Heart right ventricle (tissue), 16 donors: ENCODE measurements at places on chromosomes 16 and 17.

DNA sequence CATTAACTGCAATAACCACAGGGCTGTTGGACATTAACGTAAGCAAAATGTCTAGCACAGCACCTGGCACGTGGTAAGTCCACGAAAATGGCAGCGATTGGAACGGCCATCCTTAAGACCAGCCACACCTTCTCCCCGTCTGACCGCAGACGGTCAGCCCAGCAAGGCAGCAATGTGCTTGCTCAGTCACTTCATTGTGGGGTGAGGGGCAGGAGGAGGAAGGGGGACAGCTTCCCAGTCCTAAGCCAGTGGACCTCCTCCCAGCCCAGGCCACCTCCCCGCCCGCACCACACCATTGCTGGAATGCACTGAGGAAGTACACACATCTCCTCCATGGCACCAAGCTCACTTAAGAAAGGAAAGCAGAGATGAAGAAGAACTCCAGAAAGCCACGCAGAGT lies 8.6 kb upstream of the MYLK3 start:
- peak overlapping the region; percentile 83 for H3K27ac ChIP-seq
- DNase-seq: peak; percentile 35
- H3K27me3 ChIP-seq: no peaks in the 10 kb centered on the region

GRCh38 chr17:34126965-34127364 lies 128.1 kb upstream of the CCL2 start:
- H3K36me3 ChIP-seq: no peaks in the 10 kb centered on the region
- no peaks in the 10 kb centered on the region for H3K4me1 ChIP-seq
- DNase-seq: no peak
- H3K27ac ChIP-seq: no peak overlapping the region
- peaks cover 11% of the 10 kb centered on the region for H3K27me3 ChIP-seq

GRCh38 chr17:63973247-63973646 lies 529 bp upstream of the SCN4A start:
- no peak overlapping the region for H3K4me3 ChIP-seq
- no peaks in the 10 kb centered on the region for H3K4me1 ChIP-seq
- no peak for DNase-seq
- no peaks in the 10 kb centered on the region for H3K36me3 ChIP-seq

DNA sequence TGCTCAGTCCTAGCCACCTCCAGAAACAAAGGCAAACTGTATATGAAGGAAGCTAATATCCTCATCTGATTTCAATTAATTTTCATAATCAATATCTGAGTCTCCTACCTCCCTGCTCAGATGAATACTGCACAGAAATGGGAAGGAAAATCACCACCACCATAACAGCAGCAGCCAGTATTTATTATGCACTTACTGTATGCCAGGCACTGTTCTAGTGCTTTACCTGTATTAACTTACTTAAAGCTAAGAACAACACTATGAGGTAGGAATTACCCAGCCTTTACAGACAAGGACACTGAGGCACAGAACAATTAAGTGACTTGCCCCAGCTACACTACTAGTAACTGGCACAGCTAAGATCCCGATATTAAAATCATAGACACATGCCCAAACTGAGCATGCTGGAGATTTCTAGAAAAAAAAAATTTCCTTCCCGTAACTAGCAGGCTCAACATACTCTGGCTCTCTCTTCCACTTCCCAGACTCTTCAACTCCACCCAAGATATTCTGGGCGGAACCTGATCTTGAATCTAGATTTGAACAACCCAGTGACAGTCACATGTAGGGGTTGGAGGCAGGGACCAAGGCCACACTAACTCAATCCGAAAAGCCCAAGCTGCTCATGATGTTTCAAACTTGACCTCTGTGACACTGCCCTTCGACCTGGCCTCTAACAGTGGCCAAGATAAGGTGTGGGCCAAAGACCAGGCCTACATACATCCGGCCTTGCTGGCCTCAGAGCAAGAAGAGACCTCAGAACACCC lies 3.9 kb downstream of the TRIM25 start:
- H3K36me3 ChIP-seq: peaks cover 4% of the 10 kb centered on the region
- H3K27ac ChIP-seq: peak overlapping the region; percentile 91
- H3K4me3 ChIP-seq: peak overlapping the region; percentile 16
- H3K4me1 ChIP-seq: peaks cover 50% of the 10 kb centered on the region
- DNase-seq: no peak

DNA sequence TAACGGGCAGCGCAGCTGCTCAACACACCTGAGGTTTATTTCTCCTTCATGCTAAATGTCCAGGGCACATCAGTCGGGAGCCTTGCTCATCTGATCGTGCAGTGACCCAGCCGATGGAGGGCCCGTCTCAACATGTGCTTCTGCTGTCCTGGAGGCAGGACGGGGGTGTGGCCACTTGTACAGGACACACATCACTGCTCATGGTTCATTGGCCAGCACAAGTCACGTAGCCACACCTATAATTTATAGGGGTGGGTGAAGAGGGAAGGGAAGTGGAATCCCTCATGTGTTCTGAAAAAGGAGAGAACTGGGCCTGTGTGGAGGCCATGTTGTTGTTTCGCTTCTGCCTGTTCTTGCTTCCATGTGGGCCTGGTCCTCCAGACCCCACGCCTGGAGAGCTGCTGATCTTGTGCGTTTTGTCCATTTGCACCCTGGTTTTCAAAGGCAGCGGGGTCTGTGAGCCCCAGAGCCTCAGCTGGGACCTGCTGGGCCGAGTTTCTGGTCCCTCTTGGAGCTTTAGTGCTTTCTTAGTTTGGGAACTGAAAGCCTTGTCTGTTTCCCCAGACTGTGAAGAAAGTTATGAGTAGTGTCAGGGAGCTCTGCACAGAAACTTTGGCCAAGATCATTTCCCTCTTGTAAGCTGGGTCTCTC lies 60.5 kb downstream of the CMIP start:
- H3K36me3 ChIP-seq: no peaks in the 10 kb centered on the region
- no peaks in the 10 kb centered on the region for H3K27me3 ChIP-seq
- peaks cover 66% of the 10 kb centered on the region for H3K4me1 ChIP-seq
- no peak overlapping the region for H3K4me3 ChIP-seq
- no peak for DNase-seq
- peak overlapping the region; percentile 36 for H3K27ac ChIP-seq

GRCh38 chr17:4266550-4266949 lies 2.8 kb upstream of the ANKFY1 start:
- H3K4me3 ChIP-seq: no peak overlapping the region
- no peak overlapping the region for H3K27ac ChIP-seq
- no peak for DNase-seq
- H3K4me1 ChIP-seq: peaks cover 45% of the 10 kb centered on the region
- H3K27me3 ChIP-seq: no peaks in the 10 kb centered on the region

GRCh38 chr17:82963104-82963950 lies 116.1 kb upstream of the METRNL start:
- peak; percentile 83 for DNase-seq
- H3K4me3 ChIP-seq: peak overlapping the region; percentile 26
- H3K27me3 ChIP-seq: no peaks in the 10 kb centered on the region
- H3K27ac ChIP-seq: peak overlapping the region; percentile 63
- H3K4me1 ChIP-seq: peaks cover 6% of the 10 kb centered on the region

GRCh38 chr16:85557971-85558657 lies 55.0 kb upstream of the GSE1 start:
- no peak for DNase-seq
- H3K36me3 ChIP-seq: no peaks in the 10 kb centered on the region
- peak overlapping the region; percentile 86 for H3K4me3 ChIP-seq
- peaks cover 57% of the 10 kb centered on the region for H3K4me1 ChIP-seq
- H3K27ac ChIP-seq: peak overlapping the region; percentile 93

GRCh38 chr17:49523706-49524472 lies 28.8 kb downstream of the NGFR start:
- H3K27ac ChIP-seq: no peak overlapping the region
- no peak overlapping the region for H3K4me3 ChIP-seq
- peaks cover 11% of the 10 kb centered on the region for H3K4me1 ChIP-seq
- no peak for DNase-seq
- H3K36me3 ChIP-seq: no peaks in the 10 kb centered on the region

- H3K27ac ChIP-seq: peak overlapping the region; percentile 75
- no peak for DNase-seq
- H3K4me1 ChIP-seq: peaks cover 3% of the 10 kb centered on the region
- H3K4me3 ChIP-seq: peak overlapping the region; percentile 18
Measured at GRCh38 chr17:35345445-35345925, 27.9 kb downstream of the SLFN11 start.

DNA sequence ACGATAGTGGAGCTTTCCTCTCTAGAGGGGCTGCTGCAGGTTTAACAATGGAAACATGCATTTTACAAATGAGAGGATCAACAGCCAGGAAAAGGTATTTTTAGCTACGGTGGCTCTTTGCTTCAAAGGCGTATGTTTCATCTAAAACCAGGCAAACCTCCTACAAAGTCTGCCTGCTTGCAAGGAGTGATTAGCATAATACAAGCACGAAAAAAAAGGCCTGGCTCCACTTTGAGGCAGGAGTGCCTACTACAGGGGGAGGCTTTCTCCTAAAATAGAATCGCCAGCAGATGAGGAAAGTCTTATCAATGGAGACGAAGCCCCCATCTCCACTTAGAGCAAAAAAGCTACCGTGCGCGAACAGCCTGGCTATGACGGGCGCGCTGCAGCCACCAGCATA lies 27.1 kb upstream of the MTSS2 start:
- no peaks in the 10 kb centered on the region for H3K27me3 ChIP-seq
- no peaks in the 10 kb centered on the region for H3K36me3 ChIP-seq
- no peak overlapping the region for H3K4me3 ChIP-seq
- DNase-seq: no peak
- peaks cover 32% of the 10 kb centered on the region for H3K4me1 ChIP-seq
- no peak overlapping the region for H3K27ac ChIP-seq

DNA sequence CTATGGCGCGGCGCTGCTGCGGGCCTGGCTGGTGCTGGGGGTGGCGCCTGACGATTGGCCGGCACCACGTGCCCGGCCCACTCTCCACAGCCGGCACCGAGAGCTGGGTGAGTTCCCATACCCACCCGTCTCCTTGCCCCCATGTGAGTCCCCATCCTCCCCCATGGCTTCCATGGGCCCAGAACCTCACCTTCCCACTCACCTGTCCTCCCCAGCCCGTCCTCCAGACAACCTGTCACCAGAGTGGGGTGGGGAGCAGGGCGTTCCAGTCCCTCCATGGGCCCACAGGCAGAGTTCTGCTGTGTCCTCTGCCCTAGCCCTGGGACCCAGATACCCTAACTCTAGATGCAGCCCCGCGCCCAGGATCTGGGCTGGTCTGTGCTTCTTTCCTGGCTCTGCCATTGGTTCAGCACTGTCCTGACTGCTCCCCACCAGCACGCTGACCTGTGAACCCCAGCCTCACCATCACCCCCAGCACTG lies 5.5 kb downstream of the ARMC5 start:
- H3K4me3 ChIP-seq: no peak overlapping the region
- H3K27me3 ChIP-seq: no peaks in the 10 kb centered on the region
- no peak for DNase-seq
- no peak overlapping the region for H3K27ac ChIP-seq

DNA sequence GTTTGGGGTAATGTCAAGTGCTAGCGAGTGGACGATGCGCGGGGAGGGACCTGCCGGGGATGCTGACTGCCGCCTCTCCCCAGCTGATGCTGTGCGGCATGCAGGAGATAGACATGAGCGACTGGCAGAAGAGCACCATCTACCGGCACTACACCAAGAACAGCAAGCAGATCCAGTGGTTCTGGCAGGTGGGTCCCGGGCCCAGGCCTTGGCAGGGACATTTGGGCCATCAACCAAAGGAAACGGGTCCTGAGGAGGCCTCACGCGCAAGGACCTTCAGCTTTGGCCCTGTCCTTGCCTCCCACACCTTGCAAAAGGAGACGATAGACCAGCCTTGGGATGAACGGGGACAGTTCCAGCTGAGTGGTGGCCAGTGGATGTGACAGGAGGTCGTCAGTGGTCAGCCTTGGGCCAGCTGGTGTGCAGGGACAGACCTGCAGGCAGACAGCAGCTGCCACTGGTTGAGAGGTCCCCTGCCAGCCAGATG lies 13.6 kb upstream of the CLEC18A start:
- no peak overlapping the region for H3K27ac ChIP-seq
- H3K27me3 ChIP-seq: no peaks in the 10 kb centered on the region

GRCh38 chr16:15879255-15879811 lies 9.1 kb downstream of the CEP20 start:
- no peaks in the 10 kb centered on the region for H3K27me3 ChIP-seq
- peaks cover 10% of the 10 kb centered on the region for H3K36me3 ChIP-seq
- no peaks in the 10 kb centered on the region for H3K4me1 ChIP-seq
- no peak overlapping the region for H3K4me3 ChIP-seq
- H3K27ac ChIP-seq: no peak overlapping the region
- DNase-seq: no peak

- H3K4me1 ChIP-seq: peaks cover 8% of the 10 kb centered on the region
- H3K36me3 ChIP-seq: peaks cover 49% of the 10 kb centered on the region
- H3K27ac ChIP-seq: no peak overlapping the region
- no peaks in the 10 kb centered on the region for H3K27me3 ChIP-seq
- H3K4me3 ChIP-seq: no peak overlapping the region
Measured at GRCh38 chr17:21003007-21003621, 39.7 kb downstream of the USP22 start.

DNA sequence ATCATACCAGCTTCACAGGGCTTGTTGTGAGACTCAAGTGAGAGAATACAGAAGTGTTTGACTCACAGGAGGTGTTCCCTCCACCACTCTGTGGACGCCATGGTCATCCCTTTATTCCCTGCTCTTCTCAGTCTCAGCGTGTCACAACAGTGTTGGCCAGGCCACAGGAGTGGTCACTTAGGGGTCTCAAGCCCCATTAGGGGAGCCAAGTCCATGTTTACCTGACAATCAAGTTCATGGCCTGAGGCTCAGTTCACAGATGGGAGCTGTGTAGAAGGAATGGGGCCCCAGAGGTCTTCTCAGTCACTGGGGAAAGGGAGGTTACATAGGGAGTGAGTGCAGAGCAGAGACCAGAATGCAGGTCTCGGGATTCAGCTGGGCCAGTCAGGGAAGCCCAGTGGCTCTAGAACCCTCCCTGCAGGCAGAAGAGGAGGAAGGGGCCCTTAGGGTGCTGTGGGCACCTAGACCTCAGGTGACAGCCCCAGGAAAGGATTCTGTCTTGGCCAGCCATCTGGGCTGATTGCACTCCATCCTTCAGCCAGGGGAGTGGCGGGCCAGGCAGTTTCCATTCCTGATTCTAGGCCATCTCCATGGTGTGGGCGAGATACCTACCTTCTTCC lies 9.5 kb upstream of the CENPT start:
- H3K4me3 ChIP-seq: no peak overlapping the region
- peaks cover 56% of the 10 kb centered on the region for H3K4me1 ChIP-seq
- no peak for DNase-seq
- H3K27ac ChIP-seq: peak overlapping the region; percentile 1

- H3K4me3 ChIP-seq: peak overlapping the region; percentile 99
- H3K27ac ChIP-seq: peak overlapping the region; percentile 94
- no peaks in the 10 kb centered on the region for H3K27me3 ChIP-seq
- H3K4me1 ChIP-seq: peaks cover 54% of the 10 kb centered on the region
- no peak for DNase-seq
Measured at GRCh38 chr17:7238420-7239090, 702 bp downstream of the PHF23 start.

GRCh38 chr17:6610011-6610410 lies 30.5 kb downstream of the KIAA0753 start:
- no peak overlapping the region for H3K4me3 ChIP-seq
- no peak overlapping the region for H3K27ac ChIP-seq
- H3K27me3 ChIP-seq: no peaks in the 10 kb centered on the region
- DNase-seq: no peak
- H3K36me3 ChIP-seq: peaks cover 93% of the 10 kb centered on the region
